ENCODE measurements at places on chromosomes 7 and 10. TPM values are rescaled to one million over a fixed set of nuclear protein-coding genes. Genes with fewer than 3 reads are reported as not detected.

Gene CH25H
- not detected for total RNA-seq

Gene FAM20C
- 7.6 TPM for total RNA-seq

Gene GSTO1
- 258 TPM for total RNA-seq

Gene OR6V1
- total RNA-seq: not detected

Gene CCDC186
- total RNA-seq: 15.3 TPM

Gene MOGAT3
- not detected for total RNA-seq

Gene GPR146
- 12.0 TPM for total RNA-seq
